ENCODE measurements at places on chromosomes 5 and 9.
A peak's percentile ranks its signal among the peaks of the same experiment; 100 is the strongest.

DNA sequence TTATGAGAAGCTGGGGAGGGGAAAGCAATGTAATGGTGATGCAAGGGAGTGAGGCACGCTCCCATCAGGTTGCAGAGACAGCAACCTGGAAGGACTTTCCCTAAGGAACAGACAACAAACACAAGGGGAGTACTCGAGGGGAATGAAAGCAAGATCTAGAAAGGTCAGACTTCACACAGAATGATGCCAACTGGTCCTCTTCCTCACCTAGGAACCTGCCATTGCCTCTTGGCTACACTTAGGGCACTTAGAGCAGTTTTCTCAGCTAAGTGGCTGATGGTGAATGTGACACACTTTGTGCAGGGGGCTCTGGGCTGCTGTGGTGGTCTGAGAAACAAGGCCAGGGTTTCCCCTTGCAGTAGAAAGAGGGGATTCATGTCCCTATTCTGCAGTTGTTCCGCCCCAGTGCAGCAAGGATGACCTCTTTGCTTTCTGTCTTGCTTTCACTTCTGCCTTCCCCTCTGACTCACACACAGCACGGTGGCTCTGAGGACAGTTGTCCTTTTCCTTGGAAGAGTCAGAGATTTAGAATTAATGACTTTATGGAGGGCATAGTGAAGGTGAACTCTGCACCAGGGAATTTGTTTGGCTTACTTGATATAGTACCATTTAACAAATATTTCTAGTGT is 394.0 kb upstream of the KLF4 start:
- DNase-seq = no peak

GRCh38 chr5:150582241-150583109 is 58.0 kb upstream of the SYNPO start:
- DNase-seq = no peak

- peak; percentile 13 for DNase-seq
These were observed 634.7 kb upstream of the ARRDC3 start for GRCh38 chr5:92017776-92018175.

GRCh38 chr9:32413424-32413823 is 29.0 kb downstream of the ACO1 start:
- DNase-seq = no peak

GRCh38 chr9:18467696-18468095 is 6.3 kb upstream of the ADAMTSL1 start:
- no peak for DNase-seq

DNA sequence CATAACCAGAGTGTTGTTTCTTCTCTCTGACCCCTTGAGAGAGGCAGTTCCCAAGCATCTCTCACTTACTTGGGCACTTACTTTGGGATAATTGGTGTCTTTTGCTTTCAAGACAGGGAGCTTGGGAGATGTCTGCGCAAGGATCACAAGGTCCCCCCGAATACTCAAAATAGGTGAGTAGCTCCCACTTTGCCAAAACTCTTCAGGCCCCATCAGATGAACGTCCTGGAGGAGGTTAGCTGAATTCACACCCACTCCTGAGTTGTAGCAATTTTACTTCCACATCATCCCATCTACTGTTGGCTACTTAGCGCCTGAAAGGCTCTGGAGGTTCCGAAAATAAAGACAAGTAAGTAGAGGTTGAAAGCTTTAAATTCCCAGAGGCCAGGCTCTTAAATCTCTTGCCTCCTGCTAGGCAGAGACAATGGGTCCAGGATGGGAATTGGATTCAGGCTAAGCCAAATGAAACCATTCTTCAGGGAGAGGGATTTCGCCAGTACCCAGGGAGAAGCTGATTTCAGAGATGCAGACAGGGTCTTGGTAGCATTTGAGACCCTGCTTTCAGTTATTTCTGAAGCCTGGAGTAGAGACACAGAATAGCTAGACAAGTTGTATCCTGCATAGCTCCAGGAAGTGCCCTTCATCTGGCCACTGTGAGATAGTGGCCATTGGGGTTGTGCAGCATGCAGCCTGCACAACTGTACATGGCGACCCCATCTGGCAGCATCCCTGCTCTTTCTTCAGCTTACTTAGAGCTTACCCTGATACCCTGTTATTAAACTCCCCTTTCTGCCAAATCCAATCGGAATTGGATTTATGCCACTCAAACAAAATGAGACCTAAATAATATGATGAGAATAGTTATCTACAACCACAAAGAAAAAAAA is 60.1 kb downstream of the BOD1 start:
- no peak for DNase-seq

DNA sequence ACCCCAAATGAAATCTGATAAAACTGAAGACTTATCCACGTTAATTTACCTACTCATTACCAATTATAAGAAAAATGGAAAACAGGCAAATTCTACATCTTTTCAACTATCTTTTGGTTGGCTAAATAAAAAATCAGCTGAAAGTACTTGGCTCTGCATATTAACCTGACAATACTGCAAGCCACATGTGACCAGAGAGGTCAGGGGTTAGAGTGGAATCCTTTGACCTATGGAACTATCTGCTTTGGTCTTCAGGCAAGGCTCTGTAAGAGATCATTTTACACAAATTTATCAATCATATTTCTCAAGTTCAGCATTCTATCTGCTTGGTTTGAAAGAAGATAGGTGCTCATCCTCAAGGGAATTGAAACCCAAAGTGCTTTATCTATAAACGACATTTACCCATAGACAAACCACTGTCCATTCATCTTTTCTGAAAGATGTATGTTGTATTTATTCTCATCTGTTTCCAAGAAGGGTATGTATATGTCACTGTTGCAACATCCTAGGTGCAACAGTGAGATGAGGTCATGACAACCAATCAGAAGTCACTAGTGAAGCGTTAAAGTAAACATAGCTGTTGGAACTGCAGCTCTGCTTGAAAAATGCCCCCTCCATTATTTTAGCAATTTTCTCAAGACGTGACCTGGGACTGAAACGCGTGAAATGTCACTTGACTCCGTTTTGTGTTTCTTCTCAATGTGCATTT is 144.9 kb upstream of the POU5F2 start:
- DNase-seq = no peak

GRCh38 chr9:94498801-94499453 is 56.0 kb upstream of the PCAT7 start:
- DNase-seq = no peak

- no peak for DNase-seq
These were observed 6.9 kb upstream of the IGFBPL1 start for GRCh38 chr9:38431116-38431515.

DNA sequence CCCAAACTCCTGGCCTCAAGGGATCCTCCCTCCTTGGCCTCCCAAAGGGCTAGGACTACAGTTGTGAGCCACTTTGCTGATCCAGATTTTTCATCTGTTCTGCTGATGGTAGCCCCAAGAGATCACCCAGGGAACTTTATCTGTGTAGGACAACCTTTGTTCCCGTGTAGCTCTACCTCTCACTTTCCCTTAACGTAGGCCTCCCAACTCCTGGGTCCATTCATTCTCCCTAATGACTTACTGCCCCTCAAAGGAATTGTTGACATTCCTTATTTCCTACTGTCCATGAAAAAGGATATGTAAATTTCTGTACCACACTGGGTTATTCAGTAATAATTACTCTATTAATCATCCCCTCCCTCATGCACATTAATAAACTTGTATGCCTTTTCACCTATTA is 51.0 kb upstream of the PHF24 start:
- no peak for DNase-seq

- no peak for DNase-seq
These were observed 23.9 kb downstream of the IRF1 start for GRCh38 chr5:132466433-132467286.

- no peak for DNase-seq
These were observed 246.2 kb downstream of the MAN2A1 start for GRCh38 chr5:109935833-109936490.

GRCh38 chr9:111621895-111622480 is 9.1 kb upstream of the DNAJC25 start:
- no peak for DNase-seq

DNA sequence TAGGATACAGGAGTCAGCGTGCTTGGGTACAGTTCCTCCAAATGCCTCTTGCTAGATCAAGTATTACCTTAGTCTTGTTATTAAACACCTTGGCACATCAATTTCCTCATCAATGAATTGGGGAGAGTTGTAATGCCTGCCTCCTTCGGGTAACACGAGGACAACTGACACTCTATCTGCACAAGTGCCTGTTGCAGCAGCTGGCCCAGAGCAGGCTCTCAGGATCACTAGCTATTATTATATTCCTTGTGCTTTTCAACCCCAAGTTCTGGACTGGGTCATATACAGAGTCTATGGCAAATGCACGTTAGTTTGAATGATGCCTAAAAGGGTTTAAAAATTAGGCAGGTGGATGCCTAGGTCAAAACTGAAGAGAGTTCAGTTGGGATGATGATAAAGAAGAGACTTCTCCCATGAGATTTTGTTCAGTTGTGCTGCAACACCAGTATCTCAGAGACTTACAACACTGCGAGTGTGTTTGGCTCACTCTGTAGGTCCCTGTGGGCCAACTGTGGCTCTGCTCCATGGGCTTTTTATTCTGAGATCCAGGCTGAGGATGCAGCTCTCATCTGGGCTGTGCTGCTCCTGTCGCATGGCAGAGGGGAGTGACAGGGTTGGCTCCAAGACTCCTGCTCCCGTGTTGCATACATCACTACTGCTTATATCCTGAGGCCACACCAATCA is 41.1 kb upstream of the TEX48 start:
- DNase-seq = no peak

GRCh38 chr5:150114102-150114641 is 27.8 kb upstream of the CSF1R start:
- DNase-seq = no peak

GRCh38 chr9:5563886-5564285 is 53.6 kb downstream of the PDCD1LG2 start:
- DNase-seq = no peak

DNA sequence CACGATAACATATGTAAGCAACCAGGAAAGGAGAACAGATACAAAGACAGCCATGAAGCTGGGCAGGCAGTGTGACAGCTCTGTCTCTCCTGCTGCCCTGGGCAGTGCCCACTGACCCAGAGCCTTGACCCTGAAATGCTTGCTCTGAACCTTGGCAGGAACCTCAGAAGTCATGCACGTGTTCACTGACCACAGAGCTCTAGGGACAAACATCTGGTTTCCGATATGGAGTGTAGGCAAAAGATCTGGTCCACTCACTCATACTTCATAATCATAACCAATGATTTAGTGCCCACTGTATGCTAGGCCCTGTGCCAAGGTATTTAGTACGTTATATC is 102.6 kb downstream of the FSTL4 start:
- DNase-seq = no peak

DNA sequence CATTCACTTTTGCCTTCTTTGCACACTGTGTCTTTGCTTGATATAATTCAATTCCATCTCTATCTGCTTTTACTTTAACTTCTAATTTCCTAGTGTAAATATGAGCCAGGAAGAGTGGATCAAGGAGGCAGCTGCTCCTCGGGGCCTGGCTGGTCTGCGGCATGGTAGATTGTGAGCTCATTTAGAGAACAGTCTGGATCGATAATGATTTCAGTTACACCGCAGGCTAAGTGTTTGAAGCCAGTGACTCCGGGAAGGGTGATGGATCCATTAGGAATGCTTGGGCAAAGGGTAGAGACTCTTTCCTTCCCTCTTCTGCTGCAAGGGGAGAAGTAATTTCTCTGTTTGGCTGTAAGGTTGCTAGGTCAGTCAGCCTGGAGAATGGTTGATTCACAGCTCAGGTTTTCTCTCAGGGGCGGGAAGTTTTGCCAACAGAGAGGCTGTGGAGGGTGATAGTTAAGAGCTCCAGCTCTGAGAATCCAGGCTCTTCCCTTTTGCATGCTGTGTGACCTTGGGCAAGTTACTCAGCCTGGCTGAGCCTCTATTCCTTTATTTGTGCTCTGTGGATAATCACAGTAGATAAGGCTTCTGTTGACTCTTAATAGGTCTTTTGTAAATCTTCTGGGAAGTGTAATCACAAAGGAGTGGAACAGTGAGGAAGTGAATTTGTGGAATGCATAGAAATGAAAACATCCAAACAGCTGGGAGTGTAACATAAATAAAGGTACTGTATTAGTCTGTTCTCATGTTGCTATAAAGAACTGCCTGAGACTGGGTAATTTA is 99.1 kb downstream of the PTTG1 start:
- no peak for DNase-seq

- no peak for DNase-seq
These were observed 283.3 kb downstream of the TMEM167A start for GRCh38 chr5:82793808-82794419.

GRCh38 chr9:93711002-93711401 is 134.6 kb downstream of the PHF2 start:
- no peak for DNase-seq

DNA sequence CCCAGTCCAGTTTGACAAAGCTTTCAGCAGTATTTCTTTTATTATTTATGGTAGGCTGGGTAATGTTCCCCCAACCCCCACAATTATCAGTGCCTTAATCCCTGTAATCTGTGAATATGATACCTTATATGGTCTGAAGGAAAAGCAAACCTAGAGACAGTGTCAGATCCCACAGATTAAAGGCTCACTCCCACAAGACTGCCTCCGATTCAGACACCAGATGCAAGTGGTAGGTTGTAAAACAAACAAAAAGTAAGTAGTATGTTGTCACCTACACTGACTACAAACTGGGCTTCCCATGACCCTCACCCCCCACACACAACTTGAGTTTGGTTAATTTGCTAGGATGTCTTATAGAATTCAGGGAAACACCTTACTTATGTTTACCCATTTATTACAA is 201.2 kb downstream of the NSG2 start:
- no peak for DNase-seq

DNA sequence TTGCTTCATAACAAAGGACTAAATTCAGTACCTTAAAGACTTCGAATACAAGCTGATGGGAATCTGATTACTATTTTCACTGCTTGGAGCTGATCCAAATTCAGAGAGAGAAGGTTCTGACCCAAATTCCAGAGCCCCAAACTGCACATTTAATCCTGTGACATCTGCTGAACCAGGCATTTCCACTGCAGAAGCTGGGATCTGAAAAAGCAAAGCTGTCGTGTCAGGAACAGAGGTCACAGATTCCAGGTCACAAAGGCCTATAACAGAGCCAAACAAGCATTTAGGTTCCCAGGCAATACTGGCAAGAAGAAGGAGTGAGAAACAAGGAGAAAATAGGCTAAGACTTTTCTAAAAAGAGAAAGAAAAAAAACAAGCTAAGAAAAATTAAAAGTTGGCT is 105.3 kb downstream of the UBAP2 start:
- DNase-seq = no peak

DNA sequence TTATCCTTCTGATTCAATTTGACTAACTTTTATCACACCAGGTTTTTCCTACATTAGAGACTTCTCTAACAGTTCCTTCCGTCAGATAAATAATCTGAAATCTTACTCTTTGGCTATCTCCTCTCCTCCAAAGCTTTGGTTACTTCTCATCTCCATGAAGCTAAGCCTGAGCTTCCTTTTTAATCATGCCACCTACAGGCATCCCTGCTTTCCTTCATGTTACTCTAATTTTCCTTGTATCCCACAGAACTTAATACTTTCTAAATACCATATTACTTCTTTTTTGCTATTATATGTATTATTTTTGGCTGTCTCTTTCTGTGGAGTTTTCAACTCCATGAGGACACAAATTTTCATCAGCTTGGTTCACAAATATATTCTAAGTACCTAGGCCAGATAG is 49.7 kb downstream of the C9 start:
- no peak for DNase-seq

All from urinary bladder (tissue), 4 donors.